ENCODE measurements at places on chromosomes 12 and 14.

DNA sequence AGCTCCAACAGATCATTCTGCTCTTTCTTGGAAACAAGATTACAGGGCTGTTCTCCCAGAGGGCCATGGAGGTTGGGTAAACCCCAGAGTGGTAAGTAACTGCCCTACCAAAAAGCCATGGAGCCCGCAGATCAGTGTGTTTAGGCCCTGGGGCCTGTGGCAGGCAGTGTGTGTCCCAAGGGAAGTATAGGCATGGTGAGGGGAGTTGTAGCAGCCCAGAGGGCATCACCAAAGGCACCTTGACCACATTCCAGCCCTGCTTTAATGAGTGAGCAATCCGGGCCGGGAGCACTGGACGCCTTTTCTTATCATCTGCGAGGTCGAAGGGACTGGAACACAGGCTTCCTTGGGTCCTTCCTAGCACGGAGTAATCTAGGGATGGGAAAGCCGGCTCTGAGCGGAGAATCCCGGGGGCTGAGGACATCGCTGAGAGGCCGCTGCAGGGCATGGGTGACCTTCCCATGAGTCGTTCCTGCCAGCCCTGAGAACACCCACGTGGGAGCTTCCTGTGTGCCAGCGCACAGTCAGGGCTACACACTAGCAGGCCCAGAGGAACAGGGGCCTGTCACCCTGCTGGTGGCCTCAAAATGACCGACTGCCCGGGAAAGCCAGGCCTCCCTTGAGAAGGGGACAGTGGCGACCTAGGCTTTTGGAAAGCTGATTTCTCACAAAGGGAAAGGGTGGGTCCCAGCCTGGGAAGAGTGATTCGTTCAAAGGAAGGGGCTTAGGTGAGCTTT is 91.3 kb downstream of the NINJ2 start:
- DNase-seq: no peak

- DNase-seq: no peak
Observed at GRCh38 chr12:106204312-106204711, 43.5 kb downstream of the CKAP4 start.

DNA sequence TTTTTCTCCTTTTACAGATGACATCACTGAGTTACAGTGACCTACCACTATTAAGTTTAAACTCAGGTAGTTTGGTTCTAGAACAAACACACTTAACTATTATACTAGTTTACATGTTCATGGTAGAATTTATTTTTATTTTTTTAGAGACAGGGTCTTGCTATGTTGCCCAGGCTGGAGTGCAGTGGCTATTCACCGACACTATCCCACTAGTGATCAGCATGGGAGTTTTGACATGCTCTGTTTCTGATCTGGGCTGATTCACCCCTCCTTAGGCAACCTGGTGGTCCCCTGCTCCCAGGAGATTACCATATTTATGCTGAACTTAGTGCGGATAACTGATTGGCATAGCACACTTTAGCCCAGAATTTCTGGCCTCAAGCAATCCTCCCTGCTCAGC is 66.4 kb upstream of the LTA4H start:
- DNase-seq: no peak

- no peak for DNase-seq
Observed at GRCh38 chr12:47838286-47838931, 18.7 kb upstream of the HDAC7 start.

DNA sequence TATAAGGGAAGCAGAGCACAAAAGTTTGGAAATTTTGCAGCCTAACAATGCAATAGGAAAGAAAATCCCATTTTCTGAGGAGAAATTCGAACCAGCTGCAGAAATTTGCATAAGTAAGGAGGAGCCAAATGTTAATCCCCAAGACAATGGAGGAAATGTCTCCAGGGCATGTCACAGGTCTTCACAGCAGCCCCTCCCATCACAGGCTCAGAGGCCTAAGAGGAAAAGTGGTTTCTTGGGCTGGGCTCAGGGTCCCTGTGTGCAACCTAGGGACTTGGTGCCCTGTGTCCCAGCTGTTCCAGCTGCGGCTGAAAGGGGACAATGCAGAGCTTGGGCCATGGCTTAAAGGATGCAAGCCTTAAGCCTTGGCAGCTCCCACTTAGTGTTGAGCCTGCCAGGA is 190.0 kb downstream of the MDGA2 start:
- no peak for DNase-seq

GRCh38 chr14:54230645-54231044 is 166.2 kb upstream of the CDKN3 start:
- no peak for DNase-seq

DNA sequence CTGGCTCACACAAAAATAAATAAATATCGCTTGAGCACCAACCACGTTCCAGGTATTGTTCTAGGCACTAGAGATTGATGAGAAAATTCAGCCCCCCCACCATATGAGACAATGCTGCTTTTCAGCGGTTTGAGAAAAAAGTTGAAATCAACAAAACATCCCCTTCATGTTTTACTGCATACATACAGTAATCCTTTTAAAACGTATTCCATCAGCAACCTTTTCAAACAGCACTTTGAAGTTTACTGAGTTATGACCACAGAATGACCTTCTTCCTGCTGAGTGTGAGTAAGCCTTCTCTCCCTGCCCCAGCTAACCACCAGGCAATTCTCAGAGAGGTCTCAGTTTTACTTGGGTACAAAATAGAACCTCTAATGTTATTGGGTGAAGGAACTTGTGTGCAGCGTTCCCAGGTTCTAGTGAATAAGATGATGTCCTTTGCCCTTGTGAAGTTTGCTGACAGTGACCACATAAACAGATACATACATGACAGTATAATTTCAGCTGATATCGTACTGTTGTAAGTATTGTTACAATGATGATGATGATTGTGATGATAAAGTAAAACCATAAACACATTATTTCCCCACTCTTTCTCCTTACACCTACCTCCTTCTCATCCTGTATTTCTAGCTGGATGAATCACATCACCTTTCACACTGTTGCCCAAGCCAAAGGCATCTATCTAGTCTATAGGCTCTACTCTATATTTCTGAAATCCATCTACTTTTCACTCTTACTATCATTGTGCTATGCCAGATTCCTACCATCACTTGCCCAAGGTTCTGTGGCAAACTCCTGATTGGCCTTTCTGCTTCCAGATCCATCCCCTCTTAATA is 124.4 kb upstream of the KRR1 start:
- DNase-seq: no peak

DNA sequence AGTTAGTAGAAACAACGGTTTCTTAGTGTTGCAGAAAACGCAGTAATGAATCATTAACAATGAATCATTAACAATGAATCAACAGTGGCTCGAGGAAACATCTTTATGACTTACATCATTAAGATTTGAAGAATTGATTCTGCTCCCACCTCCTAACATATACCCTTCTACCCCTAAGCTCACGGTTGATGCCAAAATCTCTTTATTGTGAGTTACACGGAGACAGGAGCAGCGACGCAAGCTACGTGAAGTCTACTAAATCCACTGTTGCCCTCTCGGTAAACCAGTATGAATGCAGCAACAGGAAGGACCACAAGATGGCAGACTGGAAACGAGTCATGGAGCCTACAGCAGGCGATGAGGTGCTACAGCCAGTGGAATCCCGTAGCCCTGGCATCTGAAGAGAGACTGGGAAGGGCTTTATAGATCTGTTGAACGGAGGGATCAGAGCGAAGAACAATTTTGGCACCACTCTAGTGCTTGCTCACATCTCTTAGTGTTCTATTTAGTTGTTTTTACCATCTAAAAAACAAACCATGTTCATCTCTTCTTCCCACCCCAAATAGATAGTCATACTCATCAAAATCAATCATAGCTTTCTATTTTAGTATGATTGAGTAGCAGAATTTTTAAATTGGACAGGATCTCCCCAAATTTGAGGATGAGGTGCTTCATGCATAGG is 332.7 kb downstream of the DUSP6 start:
- peak; percentile 71 for DNase-seq

DNA sequence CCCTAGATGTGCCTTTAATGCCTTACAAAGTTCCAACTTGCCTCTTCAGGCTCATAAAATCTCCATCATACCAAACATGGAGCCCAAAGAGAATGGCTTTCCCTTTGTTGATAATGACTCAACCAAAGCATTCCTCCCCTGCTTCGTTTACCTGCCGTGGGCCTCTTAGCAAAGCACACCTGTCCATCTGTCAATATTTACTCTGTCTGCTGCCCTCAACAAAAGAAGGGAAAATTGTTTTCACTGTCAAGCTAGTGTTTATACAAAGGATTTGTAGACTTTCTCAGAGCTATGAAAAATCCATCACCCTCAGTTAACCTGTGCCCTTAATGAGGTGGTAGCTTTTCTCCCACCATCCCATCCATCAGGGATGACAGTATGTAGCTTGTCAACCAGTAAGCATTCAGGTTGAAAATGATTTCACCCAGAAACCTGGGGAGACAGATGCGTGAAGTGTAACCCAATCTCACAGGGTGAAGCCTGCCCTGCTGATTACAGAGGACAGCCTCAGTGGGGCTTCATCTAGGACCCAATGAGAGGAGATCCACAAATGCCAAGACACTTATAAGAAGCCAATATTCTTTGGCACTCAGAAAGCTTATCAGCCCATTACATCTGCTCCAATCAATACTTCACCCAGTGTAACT is 278.1 kb downstream of the NUAK1 start:
- no peak for DNase-seq

GRCh38 chr14:76599559-76600287 is 161.5 kb upstream of the VASH1 start:
- no peak for DNase-seq

DNA sequence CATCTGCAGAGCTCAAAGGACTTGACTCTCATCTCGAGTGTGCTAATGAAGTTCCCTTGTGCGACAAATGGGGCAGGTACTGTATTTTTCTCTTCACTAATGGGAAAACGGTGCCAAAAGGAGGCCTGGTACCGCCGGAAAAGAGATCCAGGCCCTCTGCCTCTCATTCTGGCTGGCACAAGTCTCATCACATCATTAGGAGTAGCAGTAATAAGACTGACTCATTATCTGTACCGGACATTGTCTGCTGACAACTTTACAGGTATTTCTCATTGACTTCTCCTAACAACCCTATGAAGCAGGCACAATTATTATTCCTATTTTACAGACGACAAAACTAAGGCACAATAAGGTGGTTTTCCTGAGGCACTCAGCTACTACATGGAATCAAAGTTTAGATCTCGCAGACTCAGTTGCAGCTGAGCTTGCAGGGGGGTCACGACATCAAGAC is 668 bp downstream of the APPL2 start:
- DNase-seq: no peak

DNA sequence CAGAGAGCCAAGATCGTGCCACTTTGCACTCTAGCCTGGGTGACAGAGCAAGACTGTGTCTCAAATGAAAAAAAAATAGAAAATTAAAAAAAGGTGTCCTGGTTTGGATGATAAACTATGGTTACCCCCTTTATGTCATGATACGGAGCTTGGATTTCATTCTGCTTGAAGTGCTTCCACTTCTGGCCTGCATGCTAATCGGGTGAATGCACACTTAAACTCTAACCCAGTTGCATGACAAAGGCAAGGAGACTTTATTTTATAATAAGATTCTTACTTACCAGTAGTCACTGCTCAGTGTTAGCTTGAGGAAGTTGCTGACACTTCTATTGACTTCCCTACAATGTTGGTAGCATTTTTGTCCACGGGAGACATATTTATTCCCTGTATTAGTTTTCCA is 24.3 kb downstream of the CFAP54 start:
- no peak for DNase-seq

DNA sequence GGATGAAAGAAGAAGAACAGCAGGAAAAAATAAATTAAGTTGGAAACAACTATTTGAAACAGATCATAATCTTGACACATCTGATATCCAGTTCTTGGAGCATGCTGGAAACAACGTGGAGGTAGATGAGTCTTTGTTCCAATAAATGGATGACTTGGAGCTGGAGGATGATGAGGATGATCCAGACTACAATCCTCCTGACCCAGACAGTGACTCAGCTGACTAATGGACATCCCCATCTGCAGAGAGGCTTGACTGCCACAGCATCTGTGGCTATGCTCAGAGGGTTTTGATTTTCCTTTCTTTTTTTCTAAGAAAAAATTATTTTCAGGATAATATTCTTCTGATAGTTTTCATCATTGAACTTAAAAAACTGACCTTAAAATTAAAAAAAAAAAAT is 6.2 kb upstream of the ZDHHC17 start:
- no peak for DNase-seq

GRCh38 chr14:90692826-90693225 is 123.4 kb downstream of the TTC7B start:
- no peak for DNase-seq

GRCh38 chr12:24760162-24760561 is 188.7 kb downstream of the BCAT1 start:
- DNase-seq: no peak
